Stimulated activated CD4-positive, alpha-beta T cell treated with anti-CD3 and anti-CD28 coated beads, Interleukin-12 subunit alpha, Interleukin-12 subunit beta, amount 100 ng/mL, for 48 hours (primary cell): ENCODE measurements at places on chromosomes 4 and X.

DNA sequence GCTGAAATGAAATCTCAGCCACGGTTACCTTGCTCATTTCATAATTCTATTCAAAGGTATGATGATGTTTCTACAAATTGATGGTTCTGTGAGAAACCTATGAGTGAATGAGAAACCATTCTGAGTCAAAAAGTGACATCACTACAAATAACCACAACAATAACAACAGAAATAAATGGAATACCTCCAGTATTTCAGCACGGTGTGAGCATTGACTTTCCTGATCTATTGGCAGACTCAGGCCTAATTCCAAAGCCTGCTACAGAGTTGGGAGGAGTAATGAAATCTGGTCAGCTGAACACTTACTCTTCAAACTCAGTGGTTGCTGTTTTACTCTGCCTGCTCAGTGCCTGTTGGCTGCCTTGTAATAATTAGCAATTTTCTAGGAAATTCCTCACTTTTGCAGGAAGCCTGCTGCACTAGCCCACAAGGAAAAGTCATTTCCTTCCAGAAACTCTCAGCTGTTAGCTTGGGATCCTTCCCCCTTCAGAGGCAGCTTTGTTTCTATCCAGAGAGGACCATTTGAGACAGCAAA lies 18.8 kb upstream of the SYNPO2 start:
- no peak for DNase-seq

- no peak for DNase-seq
Measured at GRCh38 chr4:107877361-107877760, 52.6 kb downstream of the SGMS2 start.

DNA sequence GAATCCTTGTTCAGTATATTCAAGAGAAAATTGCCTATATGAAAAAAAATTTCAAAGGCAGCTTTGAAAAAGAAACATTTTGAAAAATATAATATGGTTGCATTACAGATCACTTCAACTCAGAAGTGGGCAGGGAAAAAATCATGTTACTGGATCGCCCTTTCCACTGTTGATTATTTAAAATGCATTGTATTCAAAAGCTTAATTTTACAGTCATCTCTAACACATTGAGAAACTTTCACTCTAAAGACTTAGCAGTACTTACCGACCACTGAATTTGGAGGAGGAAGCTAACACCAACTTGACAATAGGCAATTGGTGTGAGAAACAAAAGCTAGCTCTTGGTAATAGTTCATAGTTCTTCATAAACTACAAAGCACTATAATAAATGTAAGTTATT lies 101.9 kb downstream of the CEP135 start:
- DNase-seq: no peak

DNA sequence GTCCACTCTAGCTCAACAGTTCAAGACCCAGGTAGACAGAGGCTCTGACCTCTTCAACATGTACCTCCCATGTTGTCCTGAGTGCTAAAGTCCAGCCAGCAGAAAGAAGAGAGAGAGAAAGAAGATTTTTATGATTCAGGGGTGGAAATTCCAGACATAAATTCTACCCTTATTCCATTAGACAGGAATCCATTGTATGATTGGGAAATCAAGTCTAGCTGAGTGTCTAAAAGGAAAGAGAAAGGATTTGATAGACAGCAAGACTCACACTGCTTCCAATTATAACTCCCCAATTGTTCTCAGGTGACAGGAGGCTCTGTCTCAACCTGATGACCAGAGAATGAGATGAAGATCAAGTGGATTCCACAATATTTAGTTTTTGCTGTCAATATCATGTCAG lies 27.9 kb upstream of the PGM2 start:
- no peak for DNase-seq

GRCh38 chrX:151702741-151703340 lies 7.6 kb downstream of the PRRG3 start:
- no peak for DNase-seq

DNA sequence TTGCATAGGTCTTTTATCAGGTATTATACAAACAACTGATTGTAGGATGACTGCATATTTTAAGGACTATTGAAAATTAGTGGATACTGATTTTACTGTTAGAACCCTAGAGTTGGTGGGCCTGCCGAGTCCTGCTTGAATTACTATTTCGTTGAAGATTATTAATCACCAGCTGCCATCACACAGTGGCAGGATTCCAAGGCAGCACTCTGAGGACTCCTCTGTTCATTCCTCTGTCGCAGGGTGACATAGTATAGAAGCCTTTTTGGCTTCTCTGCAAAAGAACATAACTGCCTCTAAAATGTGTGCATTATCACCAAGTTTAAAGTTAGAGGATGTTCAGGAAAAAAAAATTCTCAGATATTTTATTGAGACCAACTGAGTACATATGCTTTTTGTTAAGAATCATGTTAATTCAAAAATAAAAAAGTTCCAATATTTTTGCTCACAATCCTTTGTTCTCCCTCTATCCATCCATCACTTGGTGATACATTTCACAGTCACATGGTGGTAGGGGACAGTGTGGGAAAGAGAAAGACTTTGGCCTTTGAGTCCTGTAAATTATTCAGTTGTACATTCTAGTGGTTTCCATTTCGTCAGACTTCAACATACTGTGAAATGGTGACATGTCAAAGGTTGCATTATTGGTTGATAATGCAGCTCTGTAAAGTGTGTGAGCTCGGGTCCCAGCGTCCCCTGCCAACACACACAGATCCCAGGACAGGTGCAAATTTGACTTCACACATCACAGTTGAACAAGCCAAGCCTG lies 332.5 kb downstream of the GRID2 start:
- DNase-seq: no peak

DNA sequence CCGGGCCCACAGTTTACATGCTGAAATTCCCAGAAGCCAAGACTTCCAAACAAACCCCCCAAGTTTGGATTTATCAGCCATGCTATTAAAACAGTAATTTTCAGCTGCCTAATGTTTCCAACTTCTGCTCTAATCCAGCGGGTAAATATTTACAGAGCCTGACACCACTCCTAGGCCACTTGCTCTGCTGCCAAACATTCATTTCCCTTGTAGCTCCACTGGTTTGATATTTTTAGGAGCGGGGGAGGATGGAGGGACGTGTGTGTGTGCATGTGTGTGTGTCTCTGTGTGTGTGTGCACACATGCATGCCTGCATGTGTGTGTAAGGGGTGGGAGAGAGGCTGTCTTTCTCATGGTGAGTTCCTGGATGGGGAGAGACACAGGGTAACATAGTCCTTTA lies 115.7 kb upstream of the PJA1 start:
- DNase-seq: no peak

DNA sequence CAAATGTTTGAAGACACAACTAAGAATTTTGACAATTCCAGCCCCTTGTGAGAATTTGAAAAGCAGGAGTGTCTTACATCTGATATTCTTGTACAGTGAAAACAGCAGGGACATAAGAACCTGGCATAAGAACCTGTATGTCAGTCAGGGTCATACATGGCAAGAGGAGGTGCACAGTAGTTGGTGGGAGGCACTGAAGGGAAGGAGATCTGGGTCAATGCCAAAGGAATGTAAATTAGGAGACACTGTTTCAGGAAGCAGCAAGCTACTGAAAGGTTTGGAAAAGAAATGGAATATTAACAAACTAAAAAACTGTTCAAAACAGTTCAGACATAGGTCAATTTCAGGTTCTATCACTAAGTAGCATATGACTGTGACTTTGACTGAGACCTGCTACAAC lies 25.0 kb upstream of the SPP1 start:
- no peak for DNase-seq

- DNase-seq: no peak
Measured at GRCh38 chr4:38925492-38926413, 58.1 kb downstream of the FAM114A1 start.

DNA sequence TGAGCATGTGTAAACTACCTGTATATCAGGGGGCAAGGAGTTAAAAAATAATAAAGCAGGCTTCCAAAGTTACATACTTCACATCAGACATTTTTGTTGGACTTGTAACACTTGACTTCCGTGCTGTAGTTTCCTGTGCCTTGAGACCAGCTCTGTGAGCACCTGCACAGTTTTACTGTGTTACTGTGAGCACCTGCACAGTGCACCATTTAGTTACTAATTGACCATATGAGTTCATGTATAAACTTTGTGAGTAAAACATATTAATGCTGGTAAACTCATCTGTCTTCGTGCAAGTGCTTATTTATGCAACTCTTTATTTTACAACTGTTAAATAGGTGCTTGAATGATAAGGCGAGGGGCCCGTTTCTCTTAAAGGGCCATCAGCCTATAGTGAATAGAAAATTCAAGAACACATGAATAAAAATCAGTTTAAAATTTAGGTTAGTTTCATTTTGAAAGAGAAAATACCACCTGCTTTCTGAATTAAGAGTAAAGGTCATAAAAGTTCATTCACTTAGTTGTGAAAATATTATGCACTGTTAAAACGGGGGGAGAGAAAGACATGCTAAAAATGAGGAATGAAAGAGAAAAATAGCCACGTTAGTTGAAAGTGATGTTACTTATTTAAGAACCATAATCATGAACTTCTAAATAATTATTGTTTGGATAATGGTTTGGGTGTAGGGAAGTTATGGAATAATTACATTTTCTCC lies 42.4 kb downstream of the USP9X start:
- DNase-seq: no peak

GRCh38 chrX:5586726-5587125 lies 641.9 kb downstream of the NLGN4X start:
- no peak for DNase-seq

DNA sequence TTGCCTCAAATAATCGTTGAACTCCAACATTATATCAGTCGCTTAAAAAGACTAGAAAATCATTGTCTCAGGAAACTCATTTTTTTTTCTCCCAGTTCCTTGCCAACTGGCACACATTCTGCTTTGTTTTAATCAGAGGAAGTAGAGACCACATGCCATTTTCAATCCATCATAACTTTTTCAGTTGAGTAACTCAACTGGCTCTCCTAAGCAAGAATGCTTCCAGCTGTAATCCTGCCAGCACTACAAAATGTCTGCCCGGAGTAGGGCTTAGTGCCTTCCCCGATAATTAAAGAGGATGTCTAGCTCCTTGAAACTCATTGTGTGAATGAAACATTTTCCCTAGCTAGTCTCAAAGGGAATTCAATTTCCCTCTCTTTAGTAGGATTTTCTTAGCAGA lies 33.0 kb downstream of the FREM3 start:
- DNase-seq: no peak

- no peak for DNase-seq
Measured at GRCh38 chrX:19347916-19348315, 4.2 kb downstream of the PDHA1 start.

GRCh38 chr4:56727150-56727549 lies 46.1 kb upstream of the HOPX start:
- DNase-seq: no peak

DNA sequence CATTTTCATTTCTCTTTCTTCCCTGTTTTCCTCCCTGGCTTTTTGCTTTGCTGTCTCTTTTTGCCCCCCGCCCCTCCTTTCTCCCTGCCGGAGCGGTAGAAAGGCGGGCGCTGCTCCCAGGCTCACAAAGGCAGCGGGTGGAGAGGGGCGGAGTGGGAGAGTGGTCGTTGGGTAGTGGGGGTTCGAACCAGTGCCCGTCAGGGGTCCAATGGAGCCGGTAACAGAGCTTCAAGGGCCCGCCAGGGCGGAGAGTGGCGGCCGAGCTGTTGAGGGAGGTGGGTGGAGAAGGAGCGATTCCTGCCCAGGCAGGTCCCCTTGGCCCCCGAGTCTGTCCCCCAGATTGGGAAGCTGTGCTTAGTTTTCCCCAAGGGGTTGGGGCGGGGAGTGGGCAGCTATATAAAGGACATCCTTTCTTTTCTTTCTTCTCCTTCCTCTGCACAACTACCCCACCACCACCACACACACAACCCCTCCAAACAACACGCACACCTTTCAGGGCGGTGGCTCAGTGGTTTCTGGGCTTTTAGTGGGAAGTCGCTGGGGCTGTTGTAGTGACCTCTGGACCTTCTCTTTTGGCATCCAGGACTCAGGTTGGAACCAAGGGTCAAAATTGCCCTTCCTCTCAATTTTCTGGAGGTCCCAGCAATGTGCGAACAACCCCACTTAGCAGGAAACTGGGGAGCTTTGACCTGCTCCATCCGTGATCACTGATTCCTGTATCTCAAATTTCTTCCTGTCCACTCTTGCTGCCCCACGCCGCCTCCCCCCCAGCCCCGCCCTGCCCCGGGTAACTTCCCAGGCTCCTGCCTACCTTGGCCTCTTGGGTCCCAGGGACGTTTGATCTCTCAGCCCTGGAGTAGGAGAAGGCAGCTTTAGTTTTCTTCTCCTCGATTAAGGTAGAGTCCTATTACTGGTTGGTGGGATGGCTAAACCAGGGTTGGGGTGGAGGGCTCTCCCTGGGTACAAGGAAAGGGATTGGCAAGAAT lies 1.9 kb downstream of the EFNB1 start:
- DNase-seq: no peak

DNA sequence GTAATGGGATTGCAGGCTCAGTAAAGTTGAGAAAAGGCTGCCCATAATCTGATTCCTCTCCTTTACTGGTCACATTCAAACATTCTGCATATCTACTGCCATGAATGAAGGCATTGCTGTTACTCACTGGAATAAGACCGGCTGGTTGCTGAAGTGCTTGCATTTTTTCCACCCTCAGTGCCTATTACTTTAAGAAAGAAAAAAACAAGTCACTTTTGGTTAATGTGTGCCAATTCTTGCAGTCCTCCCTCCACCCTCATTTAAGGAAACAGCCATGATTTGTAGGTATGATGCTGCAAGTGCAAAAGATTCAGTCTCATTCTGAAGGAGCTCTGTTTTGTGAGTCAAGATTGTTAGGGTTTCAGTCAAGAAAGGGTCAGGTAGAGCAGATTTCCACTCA lies 94.9 kb downstream of the EMCN start:
- DNase-seq: no peak

DNA sequence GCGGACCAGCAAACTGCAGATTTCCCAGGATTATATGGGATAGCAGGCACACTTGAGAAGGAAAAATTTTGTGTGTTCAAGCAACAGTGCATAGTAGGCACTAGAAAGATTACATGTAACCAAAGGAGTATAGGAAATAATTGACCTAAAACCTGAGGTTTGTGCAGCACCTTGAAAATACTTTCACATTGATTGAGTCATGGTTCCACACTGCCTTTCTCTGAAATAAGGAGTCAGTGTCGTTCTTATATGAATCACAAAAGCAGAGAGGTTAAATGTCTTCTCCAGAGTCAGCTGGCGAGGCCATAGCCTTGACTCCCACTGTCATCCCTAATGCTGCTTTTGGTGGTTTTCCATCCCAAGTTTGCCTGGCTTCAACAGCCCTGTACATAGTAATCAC lies 138.9 kb downstream of the SOWAHB start:
- no peak for DNase-seq

DNA sequence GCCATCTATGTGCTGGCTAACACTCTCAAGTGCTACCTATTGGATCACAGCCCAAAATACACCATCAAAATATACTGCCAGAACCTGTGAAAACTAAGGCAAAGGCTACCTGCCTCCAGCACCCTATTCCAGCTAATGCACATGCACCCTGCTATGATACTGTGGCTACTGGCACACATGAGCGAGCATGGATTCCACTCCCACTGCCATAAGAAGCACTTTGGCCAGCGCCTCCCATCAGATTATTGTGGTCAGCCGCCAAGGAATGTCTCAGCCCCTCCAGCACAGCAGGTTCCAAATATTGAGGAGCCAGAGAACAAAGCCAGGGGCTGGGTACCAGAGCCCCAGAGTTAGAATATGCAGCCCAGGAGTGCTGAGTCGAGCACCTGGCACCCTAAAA lies 32.5 kb upstream of the TMPRSS11F start:
- DNase-seq: no peak
